Activated T-helper 1 cell treated with anti-CD3 and anti-CD28 coated beads, Interleukin-12 subunit alpha, Interleukin-12 subunit beta, Interleukin-2, Interleukin-4 antibody, amounts not matched to agents 30 ng/mL and 10 ng/mL and 1 ng/mL, durations not matched to agents 14 hours and 24 hours and 36 hours (primary cell): ENCODE measurements at places on chromosomes 5 and 9. TPM values are rescaled to one million over a fixed set of nuclear protein-coding genes. Genes with fewer than 3 reads are reported as not detected.

The FGD3 gene
- total RNA-seq, result 43.9 and 44.0 TPM in 2 replicates

The ALDOB gene
- total RNA-seq, result not detected in 2 replicates

The PCDHA6 gene
- total RNA-seq, result not detected in 2 replicates

The LRRTM2 gene
- 0.12 TPM in 1 of 2 replicates, not detected in the other for total RNA-seq

The PCDHB14 gene
- not detected in 2 replicates for total RNA-seq

The ZBTB34 gene
- 7.5 and 8.5 TPM in 2 replicates for total RNA-seq

The LEAP2 gene
- total RNA-seq, result 3.9 and 4.9 TPM in 2 replicates
